Adipocyte (in vitro differentiated cells): ENCODE measurements at places on chromosomes 3 and 15.

GRCh38 chr15:65893060-65893459 is 23.8 kb downstream of the RAB11A start:
- DNase-seq = no peak

DNA sequence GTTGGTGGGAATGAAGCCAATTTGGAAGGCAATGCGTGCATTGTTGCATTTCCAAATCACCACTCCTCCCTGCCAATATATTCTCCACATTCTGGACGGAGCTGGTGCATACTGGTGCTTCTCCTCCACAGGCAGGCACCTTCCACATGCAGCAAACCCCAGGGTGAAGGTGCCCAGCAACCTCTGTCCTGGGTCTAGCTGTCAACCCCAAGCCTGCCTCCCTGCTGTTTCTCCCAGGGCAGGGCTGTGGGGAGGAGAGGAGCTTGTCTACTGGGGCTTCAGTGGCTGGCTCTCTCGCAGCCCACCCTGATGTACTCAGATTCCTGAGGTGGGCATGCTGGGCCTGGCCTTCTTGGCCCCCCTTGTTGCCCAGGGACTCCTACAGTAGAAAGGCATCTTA is 20.1 kb downstream of the GASK1A start:
- DNase-seq = no peak

- DNase-seq = no peak
Measured at GRCh38 chr3:114186501-114186900, 7.6 kb upstream of the DRD3 start.

DNA sequence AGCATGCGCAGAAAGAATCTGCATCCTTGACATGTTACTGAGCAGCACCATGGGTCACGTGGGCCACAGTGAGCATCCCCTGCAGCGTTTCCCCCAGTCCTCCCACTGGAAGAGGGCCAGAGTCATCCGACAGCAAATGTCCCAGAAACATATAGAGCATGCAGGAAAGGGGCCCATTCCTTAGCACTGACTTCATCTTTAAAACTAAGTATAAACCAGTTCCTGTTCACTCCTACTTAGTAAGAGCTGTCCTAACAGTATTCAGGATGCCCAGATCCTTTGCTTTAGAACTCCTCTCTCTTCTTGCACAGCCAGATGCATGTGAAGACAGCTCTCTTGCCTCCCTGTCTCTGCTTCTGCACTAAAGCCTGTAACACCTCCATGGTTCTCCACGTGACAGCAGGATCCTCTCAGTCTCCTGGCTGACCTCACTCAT is 79.3 kb upstream of the OXTR start:
- DNase-seq = peak; percentile 67

GRCh38 chr3:126773167-126773566 is 69.1 kb downstream of the CHCHD6 start:
- no peak for DNase-seq

GRCh38 chr3:71332813-71333212 is 250.7 kb downstream of the FOXP1 start:
- no peak for DNase-seq

DNA sequence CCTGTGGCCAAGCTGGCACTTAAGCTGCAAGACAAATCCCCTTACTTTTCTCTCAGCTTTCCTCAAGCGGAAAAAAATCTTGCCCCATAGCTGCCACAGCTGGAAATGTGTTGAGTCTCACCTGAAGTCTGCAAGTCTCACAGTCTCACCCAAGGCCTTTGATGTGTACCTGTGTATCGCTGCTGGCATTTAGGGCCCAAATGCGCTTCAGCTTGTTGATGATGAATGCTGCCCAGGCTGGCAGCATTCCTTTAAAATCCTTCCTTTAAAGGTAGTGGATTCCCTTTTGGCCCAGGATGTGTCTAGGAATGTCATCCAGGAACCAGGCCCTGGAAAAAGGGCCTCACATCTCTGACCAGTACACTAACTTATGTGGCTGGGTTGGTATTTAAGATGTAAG is 7.0 kb downstream of the OR5K4 start:
- DNase-seq = no peak

DNA sequence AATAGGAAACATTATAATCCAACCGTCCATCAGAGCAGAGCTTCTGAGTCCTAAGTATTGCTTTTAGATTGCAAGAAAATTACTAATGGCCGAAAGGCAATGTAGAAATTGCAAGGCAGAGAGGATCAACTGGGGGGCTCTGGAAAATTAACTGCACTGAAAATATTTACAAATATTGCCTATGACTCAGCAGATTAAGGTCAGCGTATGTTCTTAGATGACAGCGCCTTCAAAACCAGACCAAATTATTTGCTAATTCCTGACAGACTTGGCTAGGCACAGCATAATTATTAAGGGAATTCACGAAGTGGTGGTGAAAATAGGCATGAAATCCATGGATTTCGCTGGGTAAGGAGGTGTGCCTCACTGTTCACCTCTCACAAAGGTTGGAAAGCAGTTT is 947.7 kb downstream of the TUSC7 start:
- no peak for DNase-seq

DNA sequence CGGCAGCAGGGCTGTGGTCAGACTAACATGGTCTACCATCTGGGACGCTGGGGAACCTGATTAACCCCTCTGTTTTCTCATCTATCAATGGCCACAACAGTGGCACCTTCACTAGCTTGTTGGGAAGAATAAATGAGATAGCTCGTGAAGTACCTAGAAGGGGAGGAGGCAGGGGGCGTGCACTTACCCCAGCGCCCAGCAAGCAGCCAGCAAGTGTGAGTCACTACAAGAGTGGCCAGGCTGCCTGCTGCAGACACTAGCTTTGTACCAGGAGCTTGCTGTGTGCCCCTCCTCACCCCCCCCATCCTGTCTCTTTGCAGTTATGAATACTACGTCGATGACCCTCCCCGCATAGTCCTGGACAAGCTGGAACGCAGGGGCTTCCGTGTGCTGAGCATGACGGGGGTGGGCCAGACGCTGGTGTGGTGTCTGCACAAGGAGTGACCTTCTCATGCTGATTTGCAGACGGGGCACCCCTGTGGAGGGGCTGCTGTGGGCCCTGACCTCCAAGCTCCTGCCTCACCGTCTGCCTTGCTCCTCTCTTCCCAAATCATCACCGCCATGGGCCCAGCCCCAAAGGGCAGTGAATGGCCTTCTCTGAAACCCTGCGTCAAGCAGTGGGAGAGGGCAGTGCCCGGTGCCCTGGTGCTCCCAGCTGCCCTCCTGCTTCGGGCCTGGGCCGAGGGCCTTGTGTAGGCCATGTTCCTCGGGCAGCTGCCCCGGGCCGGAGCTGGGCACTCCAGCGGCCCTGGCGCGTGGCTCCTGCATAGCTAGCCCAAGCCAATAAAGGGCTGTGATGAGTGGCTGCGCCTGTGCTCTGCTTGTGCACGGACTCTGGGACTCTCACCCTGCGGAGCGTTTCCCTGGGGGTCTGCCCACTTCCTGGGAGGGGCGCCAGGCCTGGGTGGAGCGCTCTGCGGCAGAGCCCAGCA is 2.6 kb upstream of the C15orf62 start:
- no peak for DNase-seq

DNA sequence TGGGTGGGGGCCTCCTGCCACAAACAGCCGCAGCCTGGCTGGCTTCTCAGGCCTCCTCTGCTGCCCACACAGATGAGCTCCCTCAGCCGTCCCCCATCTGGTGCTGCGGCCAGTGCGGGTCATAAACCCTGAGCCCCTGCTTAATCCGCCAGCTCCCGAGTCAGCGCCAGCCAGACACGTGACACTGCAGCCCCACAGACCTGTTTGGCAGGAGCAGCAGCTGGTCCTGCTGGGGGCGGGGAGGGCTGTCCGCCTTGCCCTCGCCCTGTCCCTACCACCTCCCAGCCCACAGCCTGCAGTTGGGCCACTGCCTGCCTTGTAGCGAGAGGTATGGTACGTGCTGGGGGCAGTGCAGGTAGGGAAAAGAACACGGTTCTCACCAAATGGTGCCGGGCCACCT is 86.2 kb downstream of the IQSEC1 start:
- no peak for DNase-seq

DNA sequence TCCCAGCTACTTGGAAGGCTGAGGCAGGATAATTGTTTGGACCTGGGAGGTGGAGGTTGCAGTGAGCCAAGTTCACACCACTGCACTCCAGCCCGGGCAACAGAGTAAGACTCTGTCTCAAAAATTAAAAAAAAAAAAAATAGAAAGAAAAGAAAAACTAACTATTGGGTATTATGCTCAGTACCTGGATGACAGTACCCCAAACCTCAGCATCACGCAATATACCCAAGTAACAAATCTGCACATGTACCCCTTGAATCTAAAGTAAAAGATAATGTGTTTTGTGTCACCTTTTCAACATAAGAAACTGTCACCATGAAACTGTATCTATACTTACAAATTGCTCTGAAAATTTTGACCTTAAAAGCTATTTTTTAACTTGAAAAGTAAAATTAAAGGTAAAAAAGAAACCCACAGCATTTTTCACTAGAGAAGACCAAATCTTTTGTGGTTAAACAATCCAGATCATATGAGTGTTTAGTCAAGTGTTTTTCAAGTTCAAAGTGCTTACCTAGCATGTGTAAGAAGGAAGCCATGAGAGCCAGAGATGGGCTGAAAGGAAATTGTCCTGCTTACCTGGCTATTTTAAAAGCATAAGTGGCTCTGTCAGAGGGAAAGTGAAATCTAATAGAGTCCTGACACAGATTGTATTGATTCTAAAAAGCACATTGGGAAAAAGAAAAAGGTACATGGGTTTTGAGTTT is 50.5 kb downstream of the MYO1E start:
- DNase-seq = no peak

DNA sequence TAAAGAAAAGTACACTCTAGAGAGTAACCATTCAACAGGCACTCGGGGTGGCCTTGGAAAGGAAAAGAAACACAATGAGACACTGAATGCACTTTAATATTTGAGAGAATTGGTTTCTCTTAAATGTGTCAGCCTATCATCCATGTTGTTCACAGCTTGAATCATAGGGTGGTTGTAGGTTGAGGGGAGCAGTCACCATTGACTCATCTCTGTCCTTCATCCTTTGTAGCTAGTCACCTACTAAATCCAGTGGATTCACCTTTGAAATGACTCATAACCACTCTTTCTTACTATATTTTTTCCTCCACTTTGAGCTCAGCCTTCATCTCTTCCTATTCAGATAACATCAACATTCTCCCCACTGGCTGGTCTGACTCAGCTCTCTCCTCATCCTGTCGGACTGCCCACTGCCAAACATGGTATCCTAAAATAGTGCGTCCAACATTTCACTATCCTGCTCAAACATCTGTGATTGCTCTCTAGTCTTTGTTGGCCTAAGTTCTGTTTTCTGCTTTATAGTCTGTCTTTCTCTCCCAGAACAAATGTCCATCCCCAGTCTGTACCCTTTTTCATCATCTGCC is 182.7 kb upstream of the GADL1 start:
- DNase-seq = peak; percentile 73

- no peak for DNase-seq
Measured at GRCh38 chr3:182305881-182306665, 487.2 kb upstream of the ATP11B start.

- DNase-seq = no peak
Measured at GRCh38 chr15:38559636-38560307, 4.8 kb downstream of the RASGRP1 start.
